Glutamatergic neuron (in vitro differentiated cells): ENCODE measurements at places on chromosomes 5 and 9.

DNA sequence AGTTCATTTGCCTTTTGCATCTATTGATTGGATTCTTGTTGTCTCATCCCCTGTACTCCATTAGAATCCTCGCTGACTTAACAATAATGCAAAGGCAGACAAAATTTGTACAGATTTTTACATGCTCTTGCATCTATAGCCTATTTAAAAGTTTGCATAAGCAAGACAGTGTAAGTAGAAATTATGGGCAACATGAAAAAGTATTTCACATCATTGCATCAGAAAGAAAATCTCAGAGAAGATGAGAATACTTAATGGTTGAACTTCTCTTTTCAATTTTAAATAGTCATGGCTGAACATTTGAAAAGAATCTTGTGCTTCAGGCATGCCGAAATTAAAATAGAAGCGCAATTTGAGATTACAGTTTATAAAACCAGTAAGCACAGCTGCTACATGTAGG lies 226.4 kb downstream of the EFNA5 start:
- no peak for DNase-seq

DNA sequence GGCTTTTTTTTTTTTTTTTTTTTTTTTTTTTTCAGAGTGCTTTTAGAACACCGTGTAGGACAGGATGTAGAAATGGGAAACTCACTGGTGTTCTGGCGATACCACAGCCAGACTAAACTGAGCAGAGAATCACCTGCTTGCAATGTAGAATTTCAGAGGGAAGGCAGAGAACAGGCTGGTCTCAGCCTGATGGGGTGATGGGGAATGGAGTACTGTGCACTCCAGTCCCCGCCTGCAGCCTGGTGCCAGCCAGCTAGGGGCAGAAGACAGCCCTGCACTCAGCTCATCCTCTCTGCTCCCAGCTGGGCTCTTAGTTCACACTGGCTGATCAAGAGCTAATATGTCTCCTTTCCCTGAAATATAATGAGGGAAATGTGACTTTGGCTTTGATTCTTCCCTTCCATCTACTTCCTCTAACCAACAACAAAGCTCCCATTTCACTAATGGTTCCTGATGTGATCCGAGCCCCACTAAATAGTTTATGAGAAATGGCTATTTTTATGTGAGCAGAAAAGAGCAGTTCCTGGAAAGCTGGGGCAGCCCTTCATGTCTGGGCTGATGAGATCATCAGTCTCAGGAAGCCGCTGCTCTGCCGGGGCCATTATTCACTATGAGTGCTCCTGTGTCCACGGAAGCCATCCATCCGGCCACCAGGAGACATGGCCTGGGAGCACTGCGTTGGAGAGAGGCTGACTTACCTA lies 209.7 kb downstream of the GADD45G start:
- peak; percentile 59 for DNase-seq

GRCh38 chr9:114551750-114552685 lies 35.6 kb upstream of the ATP6V1G1 start:
- peak; percentile 30 for DNase-seq

DNA sequence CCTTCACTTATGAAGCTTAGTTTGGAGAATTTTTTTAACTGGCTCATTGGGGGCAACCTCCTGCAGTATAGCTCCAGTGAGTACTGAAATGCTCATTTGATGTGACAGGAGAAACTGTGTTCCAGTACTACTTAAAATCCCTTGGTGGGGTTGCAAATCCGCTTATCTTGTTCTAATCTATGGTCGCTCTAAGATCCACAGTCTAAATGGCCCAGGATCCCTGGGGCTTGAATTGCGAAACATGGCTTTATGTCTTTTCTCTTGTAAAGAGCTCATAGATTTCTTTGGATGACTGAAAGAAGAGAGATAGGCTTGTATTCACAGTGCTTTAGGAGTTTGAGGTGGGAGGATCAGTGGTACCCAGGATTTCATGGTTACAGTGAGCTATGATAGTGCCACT lies 52.7 kb downstream of the ADAMTSL1 start:
- no peak for DNase-seq

DNA sequence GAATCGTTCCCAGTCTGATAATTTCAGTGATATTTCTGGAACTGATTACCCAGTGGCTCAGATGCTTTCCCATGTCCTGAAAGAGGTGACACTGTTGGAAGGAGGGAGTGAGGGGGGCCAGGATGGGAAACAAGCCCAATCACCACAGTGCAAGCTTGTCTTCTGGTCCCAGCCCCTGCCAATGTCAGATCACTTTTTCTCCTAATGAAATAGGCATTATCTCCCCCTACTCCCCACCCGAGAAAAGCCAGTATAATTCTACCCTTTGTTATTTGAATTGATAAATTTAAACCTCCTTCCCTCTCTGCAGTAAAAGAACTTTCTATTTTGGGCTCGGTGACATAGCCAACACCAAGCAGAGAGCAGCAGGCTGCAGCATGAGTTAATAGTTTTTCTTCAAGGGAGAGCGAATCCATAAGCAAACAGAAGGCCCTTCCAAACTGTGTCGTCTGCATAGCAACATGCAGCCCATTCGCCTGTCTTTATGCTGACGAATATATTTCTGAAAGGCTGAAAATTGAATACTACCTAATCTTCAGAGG lies 14.6 kb upstream of the PPP2CA start:
- no peak for DNase-seq

- no peak for DNase-seq
Measured at GRCh38 chr5:14383923-14384322, 197.7 kb upstream of the OTULINL start.
